ENCODE measurements at places on chromosomes 3 and 15.

GRCh38 chr3:162973428-162973917 lies 1476.9 kb downstream of the OTOL1 start:
- DNase-seq = no peak

DNA sequence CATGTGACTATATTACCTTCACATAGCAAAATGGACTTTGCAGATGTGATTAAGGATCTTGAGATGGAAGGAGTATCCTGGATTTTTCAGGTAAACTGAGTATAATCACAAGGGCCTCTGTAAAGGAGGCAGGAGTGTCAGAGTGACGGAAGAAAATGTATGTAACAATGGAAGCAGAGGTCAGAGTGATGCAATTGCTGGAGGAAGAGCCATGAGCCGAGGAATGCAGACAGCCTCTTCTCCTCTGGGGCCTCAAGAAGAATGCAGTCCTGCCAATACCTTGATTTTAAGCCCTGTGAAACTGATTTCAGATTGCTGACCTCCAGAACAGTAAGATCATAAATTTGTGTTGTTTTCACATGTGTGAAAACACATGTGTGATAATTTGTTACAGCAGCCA lies 15.1 kb downstream of the HEMK1 start:
- DNase-seq = no peak

DNA sequence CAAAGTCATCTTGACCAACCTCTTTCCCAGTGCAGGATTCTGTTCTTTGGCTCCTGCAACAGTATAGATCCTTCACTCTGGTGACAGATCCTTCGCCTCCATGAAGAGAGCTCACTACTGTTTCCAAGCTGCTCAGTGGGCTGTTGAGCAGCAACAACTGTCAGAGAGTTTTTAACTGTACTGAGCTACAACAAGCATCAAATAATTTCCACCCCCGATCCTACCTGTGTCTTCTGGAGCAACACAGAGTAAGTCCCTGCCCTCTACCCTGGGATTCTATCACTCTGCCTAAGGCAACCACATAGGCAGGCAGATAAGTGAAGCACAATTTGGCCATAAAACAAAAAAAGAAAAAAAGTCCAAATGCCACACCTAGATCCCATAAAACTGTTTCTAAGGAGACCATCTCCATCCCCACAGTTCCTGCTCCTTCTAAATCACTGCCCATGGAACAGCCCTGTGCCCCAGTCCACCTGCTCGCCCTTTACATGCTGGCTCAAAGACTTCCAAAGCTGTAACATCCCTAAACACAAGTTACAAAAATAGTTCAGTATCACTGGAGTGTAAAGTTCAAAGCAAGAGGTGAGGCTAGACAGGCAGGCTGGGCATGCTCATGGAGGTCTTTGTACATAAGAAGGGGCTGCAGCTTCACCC lies 37.8 kb upstream of the ANPEP start:
- no peak for DNase-seq

GRCh38 chr3:44762690-44763089 lies 1.1 kb downstream of the KIF15 start:
- no peak for DNase-seq

- DNase-seq = no peak
Observed at GRCh38 chr3:102207151-102207571, 227.7 kb upstream of the ZPLD1 start.

GRCh38 chr15:73069109-73069508 lies 16.8 kb downstream of the NEO1 start:
- DNase-seq = no peak

DNA sequence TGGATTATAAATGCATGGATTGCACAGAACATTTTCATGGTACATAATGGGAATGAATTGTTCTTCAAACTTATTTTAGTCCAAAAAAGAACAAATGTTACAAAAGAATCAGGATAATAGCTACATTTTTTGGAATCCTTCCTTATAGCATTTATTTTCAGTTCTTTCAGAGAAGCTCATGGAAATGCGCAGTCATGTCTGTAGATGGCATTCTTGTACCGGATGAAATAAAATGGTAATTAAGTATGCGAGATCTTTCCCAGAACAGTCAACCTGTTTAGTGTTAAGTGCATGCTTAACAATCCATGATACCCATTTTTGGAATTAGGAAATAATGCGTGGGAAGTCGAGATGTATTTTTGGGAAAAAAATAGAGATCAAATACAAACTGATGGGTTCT lies 38.2 kb upstream of the GOLGA8B start:
- no peak for DNase-seq

GRCh38 chr3:9945358-9945757 lies 6.8 kb downstream of the PRRT3 start:
- no peak for DNase-seq

DNA sequence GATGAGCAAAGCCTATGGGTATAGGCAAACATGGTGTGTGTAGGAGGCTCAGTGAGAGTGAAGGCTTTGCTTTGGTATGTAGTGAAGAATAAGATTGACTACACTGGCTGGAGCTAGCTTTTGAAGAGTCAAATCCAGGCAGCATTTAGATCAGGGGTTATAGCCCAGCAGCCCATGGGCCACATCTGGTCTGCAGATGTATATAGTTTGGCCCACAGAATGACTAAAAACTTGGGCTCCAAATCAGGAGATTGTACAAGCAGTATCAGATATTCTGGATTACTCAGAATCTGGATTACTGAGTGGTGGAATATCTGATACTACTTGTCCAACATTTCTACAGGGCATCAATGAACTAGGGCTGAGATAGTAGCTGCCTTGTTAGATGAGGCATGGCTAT lies 92.9 kb upstream of the FGF7 start:
- no peak for DNase-seq

- DNase-seq = no peak
Observed at GRCh38 chr15:57213862-57214261, 162.4 kb upstream of the CGNL1 start.

GRCh38 chr3:167901138-167901537 lies 165.6 kb downstream of the SERPINI1 start:
- DNase-seq = no peak

GRCh38 chr3:10729439-10729838 lies 86.6 kb upstream of the SLC6A11 start:
- DNase-seq = no peak

DNA sequence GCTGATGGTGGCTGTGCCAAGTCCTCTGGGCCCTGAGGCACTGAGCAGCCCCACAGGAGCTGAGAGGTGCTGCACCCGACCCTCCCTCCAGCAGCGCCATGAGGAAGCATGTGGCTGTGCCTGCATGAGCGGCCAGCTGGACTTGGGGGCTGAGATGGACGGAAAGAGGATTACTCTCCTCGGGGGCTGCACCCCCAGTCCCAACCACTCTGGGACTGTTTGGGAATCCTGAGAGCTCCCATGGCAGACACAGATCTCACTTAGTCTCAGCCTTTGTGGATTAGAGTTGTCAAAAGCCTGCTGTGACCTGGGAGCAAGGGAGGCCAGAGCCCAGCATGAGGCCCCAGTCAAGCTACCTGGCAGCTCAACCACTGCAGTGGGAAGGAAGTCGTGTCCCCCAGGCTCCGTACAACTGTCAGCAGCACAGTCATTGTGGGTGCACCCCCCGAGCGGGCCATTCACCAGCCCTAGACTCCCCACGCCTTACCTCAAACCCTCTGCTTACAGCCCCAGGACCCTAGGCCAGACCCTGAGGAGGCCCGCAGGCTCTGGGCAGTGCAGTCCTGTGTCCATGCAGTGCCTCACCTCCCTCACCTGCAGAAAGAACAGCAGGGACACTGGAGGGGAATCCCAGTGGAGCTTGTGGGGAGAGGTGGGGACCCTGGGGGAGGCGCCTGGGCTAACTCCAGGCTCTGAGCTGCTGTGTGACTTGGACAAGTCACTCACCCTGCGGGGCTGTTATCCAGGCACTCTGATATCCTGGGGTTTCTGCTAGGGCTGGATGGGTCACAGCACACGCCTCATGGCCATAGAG lies 17.1 kb downstream of the PRR23E start:
- no peak for DNase-seq

DNA sequence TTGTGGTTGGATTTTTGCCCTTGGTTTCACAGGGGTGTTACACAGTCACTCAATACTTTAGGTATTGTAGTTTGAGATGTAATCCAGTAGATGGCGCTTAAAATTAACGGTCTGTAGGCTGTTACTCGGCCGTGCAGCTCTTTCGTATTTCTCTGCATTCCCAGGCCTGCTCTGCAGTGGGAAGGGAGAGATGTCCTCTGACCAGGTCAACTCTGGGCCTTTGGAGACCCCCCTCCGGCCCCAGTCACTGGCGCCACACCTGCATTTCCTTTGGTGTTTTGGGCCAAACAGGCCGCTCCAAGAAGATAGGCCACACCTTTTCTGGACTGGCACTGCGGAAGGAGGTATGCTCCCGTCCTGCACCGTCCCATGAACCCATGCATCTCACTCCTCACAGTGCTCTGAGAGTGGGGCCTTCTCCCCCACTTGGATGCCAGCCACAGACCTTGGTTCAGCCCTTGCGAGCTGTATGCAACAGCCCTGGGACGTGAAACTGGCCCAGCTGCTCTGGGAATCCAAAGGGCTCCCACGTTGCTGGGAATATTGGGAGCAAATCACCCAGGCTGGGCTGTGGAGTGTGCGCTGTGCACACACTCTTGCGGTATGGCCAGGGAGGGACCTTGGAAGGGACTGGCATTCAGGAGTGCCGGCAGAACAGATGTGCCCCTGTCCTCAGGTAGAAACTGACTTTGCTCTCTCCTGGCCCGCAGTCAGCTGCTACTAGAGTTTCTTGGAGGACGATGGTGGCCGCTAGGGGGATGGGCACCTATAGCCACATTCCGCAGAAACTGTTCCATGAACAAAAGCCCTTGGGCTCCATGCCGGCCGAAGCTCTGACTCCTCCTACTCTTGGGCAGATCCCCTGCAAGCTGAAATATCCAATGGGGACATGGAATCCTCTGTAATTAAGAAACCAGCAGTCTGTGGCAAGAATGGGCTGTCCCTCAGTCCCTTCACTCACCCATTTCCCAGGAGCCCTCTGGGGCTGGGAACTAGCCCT lies 410.5 kb upstream of the CADM2 start:
- no peak for DNase-seq

DNA sequence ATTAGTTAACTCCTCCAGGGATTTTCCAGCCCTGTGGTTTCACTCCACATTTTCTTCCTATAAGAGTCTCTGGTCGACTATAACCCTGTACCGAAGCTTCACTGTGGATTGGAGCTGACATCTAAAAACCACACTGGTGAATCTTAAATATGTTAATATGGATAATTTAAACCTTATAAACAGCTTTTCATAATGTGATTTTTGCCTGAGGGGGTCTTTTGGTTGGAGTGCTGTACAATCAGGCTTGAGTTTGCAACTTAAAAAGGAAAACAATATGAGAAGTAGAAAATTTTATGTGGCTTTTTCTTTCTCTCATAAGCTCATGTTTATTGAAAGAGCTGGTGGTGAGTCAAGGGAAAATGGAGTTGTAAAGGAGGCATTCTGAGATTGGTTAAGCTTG lies 313.7 kb downstream of the VPS13C start:
- DNase-seq = no peak

GRCh38 chr3:58608648-58609047 lies 31.5 kb upstream of the FAM107A start:
- DNase-seq = no peak

- DNase-seq = no peak
Observed at GRCh38 chr3:135528413-135529015, 437.0 kb upstream of the PPP2R3A start.

GRCh38 chr3:132867956-132868355 lies 145.7 kb upstream of the NPHP3 start:
- DNase-seq = no peak

DNA sequence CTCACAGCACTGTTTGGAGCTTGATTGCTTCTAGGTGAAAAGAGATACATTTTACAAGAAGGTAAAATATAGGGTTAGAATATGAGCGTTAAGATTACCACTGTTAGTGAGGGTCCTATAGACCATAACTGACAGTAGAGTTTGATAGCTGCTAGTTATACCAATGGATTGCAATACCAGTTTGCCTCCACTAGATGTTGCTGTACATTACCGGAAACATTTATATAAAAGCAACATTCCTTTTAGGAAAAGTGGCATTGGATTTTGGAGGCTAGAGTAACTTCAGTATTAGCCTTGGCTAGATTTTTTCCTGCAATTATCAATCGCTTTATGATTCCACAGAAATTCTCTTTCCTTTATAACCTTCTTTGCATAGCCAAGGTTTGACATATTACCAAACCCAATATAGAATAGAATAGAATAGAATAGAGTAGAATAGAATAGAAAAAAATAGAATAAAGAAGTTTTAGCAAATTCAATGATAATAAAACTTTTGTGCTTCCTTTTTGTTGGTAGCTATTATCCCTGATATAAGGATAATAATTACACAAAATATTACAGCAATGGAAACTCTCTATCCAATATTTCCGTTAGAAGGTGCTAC lies 1093.6 kb upstream of the ALCAM start:
- no peak for DNase-seq

DNA sequence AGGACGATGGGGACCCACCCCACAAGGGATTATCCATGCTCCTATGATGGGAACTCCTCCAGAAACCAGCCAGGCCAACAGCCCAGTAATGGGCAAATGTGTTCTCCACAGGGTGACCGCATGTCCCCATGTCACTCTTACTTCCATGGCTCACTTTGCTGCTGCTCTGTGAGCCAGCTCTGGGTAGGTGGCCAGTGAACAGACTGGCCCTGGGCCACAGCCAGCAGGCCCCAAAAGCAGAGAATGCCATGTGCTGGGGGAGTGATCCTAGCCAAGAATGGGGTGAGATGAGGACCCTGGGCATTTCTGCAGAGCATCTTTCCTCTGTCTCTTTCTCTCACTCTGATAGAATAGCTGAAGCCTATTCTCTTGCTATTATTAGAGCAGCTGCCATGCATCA lies 391.4 kb downstream of the LRTM1 start:
- DNase-seq = no peak

DNA sequence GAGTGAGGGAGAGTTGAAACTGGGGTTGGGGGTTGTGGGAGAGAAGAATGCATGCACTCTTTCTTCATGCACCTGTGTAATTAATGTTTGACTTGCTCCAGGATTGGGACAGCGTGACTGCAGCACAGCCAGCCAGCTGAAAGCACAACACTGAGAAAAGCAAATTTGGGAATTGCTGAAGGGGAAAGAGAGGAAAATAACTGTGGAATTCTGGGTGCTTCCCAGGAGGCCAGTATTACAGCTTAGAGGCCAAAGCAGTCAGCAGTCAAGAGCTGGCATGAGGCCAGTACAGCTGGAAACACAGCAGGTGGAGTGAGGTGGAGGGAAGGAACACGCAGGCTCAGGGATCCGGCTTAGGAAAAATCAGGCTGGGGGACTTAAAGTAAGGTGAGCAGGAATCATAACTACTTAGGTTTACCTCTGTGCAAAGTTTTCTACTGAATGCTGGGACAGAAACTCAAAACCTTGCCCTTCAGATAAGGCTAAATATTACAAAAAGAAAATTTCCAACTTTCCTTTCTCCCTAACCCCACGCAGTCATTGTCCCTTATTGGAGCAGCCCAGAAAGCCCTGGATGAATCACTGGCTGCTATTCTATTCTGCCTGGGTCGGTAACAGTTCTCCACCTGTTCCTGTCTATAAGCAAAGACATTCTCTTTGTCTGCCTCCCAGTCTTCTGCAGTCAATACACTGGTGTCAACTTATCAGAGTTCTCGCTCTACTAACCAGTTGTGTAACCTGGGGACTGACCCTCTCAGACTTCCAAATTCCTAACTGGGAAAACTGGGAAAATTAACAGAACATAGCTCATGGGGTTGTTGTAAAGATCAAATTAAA lies 167.2 kb downstream of the MAGI1 start:
- DNase-seq = no peak

GRCh38 chr15:98228846-98229245 lies 268.3 kb downstream of the ARRDC4 start:
- no peak for DNase-seq
